NCI-H226 (cell line): ENCODE measurements at places on chromosomes 1 and 21.
A peak's percentile ranks its signal among the peaks of the same experiment; 100 is the strongest.

- DNase-seq: no peak
Observed at GRCh38 chr1:87108814-87109411, 194.5 kb downstream of the HS2ST1 start.

GRCh38 chr1:44316231-44316759 is 38.8 kb downstream of the ERI3 start:
- DNase-seq: no peak

GRCh38 chr1:213507472-213508223 is 456.6 kb downstream of the RPS6KC1 start:
- no peak for DNase-seq

DNA sequence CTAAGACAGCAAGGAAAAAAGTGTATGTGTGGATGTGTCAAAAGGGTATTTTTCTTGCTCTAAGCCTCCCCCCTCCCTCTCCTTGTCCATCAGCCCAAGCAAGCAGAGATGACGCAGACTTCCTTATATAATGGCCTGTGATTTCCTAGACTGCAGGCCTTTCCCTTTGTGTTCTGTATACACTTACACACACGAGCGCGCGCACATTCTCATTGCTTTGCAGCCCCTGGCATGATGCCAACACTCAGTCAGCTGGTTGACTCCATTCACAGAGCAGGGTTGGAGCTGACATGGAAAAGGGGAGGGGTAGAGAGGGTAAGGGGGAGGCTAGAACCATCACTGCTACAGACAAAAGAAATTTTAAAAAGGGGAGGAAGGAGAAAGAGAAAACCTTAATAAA is 41.8 kb downstream of the GATAD2B start:
- DNase-seq: peak; percentile 74
